ENCODE measurements at places on chromosomes 1 and 21. TPM values are rescaled to one million over a fixed set of nuclear protein-coding genes. Genes with fewer than 3 reads are reported as not detected.

PRAMEF8 gene
- total RNA-seq, result not detected

SLC6A9 gene
- 14.3 TPM for total RNA-seq

UMODL1 gene
- total RNA-seq, result not detected

SPATA17 gene
- not detected for total RNA-seq

OBSCN gene
- 6.3 TPM for total RNA-seq

OR10J1 gene
- not detected for total RNA-seq

TMEM200B gene
- total RNA-seq, result 0.61 TPM

PTPN7 gene
- total RNA-seq, result 304 TPM

KIRREL1 gene
- 0.15 TPM for total RNA-seq

SAMD11 gene
- total RNA-seq, result not detected

IFI6 gene
- 9.1 TPM for total RNA-seq

PDC gene
- not detected for total RNA-seq

C1orf159 gene
- 22.3 TPM for total RNA-seq

S100A13 gene
- total RNA-seq, result 3.3 TPM

PDE4B gene
- total RNA-seq, result 18.8 TPM

PADI4 gene
- 0.08 TPM for total RNA-seq

Data from activated T-cell treated with anti-CD3 and anti-CD28 coated beads, Interleukin-2, amount 50 U/mL, for 4 hours (primary cell).